ENCODE measurements at places on chromosomes 7 and 10.

- no peak for DNase-seq
Observed at GRCh38 chr10:12631216-12631615, 281.9 kb downstream of the CAMK1D start.

- no peak for DNase-seq
Observed at GRCh38 chr7:82562716-82563404, 119.3 kb upstream of the CACNA2D1 start.

DNA sequence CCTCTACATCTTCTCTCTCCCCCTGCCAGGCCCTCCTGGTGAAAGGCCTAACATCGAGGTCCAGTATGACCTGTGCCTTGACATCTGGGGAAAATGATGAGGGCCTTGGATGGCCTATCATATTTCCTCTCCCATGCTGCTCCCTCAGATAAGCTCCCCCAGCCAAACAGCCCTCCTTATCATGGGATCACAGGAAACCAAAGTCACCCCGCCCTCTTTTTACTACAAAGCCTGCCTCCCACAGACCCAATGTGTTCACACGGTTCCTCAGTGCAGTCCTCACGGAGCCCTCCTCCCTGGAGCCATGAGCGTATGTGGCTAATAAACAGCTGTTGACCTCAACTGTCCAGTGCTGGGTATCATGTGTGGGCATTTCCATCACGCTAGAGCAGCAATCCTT, 32.0 kb downstream of the C10orf90 start:
- no peak for DNase-seq

- no peak for DNase-seq
Observed at GRCh38 chr10:79947083-79947415, 1.9 kb downstream of the SFTPD start.

DNA sequence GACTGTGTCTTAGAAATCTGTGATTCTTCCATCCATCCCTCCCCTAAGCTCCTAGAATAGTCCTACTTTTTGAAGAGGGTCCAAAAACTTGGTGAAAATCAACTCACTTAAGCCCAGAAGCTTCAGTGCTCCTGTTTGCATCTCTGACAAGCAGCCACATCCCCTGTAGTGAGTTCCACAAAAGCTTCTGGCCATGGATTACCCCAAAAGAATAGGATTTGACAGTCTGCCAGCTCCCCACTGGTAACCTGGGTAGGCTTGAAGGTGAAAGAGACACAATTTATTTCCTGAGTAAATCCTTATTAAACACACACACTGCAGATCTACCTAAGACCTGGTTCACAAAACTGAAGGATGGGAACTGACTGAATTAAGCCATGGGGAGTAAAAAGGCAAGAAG, 46.5 kb downstream of the LGI1 start:
- no peak for DNase-seq

DNA sequence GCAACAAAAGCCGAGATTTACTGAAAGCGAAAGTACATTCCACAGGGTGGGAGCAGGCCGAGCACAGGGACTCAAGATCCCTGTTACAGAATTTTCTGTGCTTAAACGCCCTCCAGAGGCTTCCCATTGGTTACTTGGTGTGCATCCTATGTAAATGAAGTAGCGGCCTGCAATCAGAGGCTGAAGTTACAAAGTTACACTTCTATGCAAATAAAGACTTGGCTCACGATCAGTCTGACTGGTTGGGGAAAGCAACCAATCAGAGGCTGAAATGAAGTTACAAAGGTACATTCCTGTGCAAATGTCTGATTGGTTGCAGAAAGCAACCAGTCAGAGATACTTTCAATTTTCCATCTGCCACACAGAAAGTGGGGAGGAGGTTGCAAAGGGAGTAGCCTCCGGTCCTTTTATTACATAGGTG, 4.1 kb downstream of the ACBD7 start:
- DNase-seq: no peak

DNA sequence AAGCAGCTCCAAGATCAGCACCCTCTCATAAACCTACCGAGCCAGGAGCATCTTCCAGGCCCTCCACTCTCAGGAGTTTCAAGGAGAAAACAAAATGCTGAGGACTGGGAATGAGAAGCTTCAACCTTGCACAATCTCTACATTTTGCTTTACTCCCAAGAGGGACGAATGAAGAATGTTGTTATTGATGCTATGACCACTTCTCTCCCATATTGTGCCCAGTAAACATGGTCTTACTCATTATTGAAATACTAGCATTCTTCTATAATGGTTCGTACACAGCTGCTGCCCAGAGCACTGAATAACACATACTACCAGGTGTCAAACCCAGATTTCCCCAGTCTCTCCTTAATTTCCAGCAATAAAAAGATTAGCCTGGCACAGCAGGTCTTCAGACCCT, 63.4 kb upstream of the BET1 start:
- no peak for DNase-seq

- no peak for DNase-seq
Observed at GRCh38 chr7:138431517-138431916, 28.5 kb upstream of the TRIM24 start.

DNA sequence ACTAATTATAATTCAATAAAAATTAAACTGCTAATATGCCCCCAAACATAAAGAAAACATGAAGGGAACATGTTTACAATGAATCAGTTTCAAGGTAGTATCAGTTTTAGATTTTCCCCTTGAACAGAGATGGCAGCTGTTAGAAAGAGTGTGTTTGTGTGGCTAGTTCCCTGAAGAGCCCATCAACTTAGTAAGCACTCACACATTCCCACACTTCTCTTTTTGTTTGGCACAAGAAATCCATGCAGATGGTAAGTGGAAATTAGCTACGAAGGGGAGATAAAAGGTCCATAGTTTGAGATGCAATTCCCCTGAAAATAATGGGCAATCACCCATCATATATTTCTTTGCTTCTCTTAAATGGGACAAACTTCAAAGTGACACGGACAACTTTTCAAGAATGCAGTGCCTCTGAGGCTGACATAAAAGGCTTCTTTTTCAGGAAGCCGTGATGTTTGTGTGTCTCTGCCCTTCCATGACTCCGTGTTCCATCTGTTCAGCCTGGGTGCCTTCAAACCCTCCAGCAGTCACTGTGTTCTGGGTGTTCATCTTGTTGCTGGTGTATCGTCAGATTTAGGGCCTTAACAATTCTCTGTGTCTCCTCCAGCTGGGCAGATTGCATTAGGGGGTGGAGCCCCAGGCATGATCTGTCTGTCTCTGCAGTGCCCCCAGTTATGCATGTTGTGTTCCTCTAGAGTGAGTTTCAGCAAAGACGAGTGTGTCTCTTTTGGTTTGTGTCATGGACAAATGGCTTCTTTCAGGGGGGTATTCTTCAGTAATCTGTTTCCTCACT, 259.5 kb upstream of the NPY start:
- DNase-seq: no peak

- DNase-seq: no peak
Observed at GRCh38 chr7:4000139-4000538, 682.0 kb upstream of the FOXK1 start.

DNA sequence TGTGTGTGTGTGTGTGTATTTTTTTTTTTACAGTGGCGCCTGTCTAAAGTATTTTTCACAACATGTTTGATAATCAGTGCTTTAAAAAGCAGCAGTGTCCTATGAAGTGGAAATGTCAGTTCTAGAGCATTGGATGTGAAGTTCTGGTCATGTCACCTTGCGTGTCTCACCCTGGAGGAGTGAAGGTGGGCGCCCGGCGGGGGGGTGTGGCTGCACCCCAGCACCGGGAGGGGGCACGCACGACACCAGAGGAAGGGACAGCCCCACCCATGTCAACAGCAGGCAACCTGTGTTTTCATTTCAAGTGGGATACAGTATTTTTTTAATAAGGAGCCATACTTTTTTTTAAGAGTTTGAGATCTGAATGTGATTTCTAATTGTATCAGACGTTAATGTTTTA, 4.5 kb upstream of the AP5Z1 start:
- no peak for DNase-seq

DNA sequence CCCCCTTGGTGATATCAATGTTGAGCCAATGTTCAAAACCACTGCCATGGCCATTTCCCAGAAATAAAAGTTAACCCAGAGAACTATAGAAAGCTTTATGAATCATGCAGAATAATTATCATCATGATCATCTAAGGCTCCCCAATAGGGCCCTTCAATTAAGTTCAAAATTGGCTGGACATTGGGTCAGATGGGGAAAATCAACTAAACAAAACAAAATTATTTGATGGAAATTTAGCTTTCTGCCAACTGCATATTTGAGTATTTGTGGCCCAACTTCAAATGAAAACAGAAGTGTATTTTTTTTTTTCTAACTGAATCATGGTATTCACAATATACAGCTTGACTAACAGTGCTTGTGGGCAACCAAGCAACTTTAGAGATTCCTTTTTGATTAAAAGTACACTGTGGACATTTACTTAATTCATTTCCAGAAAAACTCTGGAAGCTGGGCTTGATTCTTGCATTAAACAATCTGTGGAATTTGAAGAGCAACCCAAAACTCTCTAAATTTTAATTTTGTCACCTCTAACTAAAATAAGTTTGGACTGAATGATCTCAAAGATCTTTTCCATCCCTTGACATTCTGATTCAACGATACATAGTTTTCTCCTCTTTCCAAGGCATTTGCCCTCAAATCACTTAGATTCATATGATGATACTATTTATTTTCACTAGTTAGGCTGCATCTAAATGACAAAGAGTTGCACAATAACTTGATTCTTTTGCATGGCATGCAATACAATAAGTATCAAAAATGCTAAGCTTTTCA, 203.2 kb downstream of the AHR start:
- no peak for DNase-seq

DNA sequence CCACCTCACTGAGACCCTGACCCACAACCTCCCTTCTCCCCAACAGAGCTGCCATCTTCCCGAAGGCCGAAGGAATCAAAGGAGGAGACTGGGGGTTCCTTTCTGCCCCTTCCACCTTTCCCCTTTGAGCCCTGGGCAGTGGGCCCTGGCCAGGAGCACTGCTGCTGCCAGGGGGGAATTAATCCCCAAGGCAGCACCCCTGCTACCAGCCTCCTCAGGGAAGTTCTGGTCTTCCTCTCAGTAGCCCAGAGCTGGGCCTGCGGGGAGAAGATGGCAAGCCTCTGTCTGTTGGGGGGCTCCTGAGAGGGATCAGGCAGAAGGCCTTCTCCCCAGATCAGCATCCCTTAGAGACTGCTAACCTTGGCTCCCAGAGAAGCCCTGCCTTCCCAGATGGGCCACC, 25.5 kb downstream of the DPCD start:
- DNase-seq: no peak

DNA sequence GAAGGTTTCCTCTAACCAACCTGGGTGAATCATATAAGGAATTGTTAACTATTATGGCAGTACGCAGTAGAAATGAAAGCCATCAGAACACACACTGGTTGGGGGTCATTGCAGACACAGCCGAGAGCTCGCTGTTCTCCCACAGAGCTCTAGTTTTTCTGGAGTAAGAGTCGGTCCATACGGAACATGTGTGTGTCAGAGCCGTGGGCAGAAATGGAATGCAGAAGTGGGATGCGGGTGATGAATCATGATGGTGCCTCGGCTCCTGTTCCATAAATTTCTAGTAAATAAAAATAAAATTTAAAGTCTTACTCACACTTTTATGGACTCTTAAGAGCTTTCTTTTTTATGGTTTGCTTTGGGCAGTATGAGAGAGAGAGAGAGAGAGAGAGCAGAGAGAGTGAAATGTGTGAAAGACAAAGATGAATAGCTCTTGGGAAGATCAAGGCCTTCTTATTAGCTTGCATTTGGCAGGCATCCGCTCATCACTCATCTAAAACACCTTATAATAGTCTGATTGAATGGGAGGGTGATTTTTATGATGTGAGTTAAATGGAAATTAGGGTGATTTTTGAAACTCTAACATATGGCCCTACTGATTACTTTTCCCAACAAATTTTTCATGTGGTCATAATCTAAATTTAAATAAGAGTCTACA, 98.8 kb upstream of the PFKP start:
- no peak for DNase-seq

GRCh38 chr7:155935726-155936125, 123.5 kb upstream of the SHH start:
- DNase-seq: no peak

- no peak for DNase-seq
Observed at GRCh38 chr7:121023683-121024511, 35.4 kb downstream of the CPED1 start.

DNA sequence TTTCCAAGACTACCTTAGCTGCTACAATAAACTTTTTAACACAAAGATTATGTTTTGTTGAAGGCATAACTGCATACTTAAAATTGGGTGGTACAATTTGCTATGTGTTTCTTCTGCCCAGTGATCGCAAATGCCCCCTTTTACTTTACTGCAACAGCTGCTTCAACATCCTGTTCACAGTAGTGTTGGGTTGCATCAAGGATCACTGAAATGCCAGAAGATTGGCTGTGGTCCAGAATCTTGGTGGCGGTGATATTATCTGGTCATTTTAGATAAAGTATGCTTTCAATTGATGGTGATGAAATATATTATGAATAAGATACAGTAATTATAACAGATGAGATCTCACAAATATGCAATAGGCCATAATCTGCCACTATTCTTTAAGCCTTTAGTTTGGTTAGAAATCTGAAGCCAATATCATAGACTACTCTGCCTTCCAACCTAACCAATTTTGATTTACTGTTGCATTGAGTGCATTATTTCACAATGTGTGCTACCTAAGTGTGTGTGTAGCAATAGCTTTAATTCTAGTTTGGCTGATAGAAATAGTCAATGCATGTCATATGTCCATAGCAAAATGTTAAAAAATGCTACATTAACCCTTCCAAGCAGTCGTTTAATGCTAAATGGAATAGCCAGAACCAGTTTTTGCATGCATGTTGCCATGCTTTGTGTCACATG, 29.8 kb upstream of the ING3 start:
- DNase-seq: no peak

DNA sequence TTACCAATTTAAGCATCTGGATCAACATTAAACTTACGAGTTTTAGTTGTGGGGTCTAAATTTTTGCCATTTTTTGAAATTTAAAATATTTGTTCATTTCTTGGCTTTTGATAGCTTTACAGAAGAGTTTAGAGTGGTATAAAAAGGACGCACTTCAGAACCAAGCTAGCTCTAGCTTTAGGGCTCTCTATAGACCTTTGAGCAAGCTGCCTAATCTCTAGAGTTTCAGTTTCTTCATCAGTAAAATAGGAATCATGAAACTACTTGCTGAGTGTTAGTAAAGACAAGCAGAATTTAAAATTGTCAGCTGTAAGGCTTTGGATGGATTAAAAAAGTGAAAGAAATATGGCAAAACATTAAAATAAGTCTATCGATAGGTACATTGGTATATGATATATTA, 266.5 kb downstream of the IPMK start:
- no peak for DNase-seq
